CD4-positive, alpha-beta T cell (primary cell): ENCODE measurements at places on chromosomes 3 and 15.

DNA sequence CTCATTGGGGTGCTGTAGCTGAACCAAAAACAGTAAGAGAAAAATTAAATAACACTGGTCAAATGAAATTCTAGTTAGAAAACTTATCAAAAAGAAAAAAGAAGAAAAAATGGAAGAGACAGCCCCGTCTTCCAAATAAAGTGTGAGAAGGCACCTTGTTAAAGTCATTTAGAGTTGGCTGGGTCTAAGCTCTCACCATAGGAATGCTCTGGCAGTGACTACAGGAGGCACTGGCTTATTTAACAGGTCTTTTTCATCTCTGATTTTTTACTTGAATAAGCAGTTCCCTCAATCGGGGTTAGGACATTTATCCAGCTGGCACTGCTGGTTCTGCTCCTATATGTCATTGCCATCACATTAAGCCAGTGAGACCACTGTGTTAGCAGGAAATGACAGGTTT is 1.6 kb upstream of the ABI3BP start:
- DNase-seq = no peak

DNA sequence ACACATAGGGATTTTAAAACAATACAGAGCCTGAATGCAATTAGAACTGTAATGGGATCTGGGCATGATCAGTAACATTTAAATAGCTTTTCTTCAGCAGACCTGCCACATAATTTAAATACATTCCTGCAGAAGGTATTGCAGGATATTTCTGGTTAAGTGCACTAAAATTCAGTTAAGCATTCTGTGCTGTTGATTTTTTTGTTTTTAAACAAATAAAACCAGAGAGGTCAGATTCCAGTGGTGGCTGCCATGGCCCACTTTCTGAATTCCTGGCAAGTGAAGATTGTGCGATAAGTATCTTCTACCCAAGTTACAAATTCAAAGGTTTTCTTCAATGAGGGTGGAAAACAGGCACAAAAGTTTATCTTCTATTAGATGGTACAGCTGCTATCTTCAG is 98.7 kb downstream of the RAP2B start:
- DNase-seq = no peak

DNA sequence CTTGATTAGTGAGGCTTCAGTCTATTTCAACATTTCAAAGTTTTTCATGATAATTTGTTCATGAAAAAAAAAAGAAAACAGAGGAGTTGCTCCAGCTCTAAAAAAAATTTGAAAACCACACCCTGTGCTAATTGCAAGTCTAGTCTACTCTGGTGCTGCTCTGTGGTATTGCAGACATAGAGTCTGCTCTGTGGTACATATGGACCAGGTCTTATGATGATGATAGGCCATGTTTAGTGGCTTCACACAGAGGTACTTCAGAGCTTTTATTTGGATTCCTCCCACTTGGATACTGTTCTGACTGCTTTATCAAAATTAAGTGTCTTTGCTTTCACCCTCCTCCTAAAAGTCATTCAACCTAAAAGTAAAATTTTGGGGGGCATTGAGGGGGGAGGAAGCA is 160.8 kb downstream of the ALCAM start:
- DNase-seq = no peak

DNA sequence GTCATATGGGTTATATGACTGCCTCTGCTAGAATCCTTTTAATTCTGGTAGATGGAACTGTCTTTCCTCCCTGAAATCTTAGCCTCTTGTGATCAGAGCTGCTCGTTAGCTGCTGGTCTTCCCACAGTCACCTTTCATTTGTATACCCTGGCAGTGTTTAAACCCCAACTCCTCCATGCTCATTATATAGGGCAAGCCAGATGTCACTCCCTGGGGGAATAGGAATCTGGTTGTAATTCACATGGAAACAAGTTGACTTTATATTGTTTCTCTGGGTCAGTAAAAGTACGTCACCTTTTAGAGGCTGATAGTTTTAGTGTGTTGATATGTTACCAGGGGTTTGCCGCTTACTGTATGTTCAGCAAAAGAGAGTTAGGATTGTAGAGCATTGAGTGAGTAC is 103.5 kb downstream of the ITPR1 start:
- no peak for DNase-seq

DNA sequence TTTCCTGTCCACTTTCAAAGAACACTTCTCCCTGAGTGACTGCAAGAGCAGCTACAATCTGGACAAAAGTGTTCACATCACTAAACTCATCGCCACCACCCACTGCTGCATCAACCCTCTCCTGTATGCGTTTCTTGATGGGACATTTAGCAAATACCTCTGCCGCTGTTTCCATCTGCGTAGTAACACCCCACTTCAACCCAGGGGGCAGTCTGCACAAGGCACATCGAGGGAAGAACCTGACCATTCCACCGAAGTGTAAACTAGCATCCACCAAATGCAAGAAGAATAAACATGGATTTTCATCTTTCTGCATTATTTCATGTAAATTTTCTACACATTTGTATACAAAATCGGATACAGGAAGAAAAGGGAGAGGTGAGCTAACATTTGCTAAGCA is 1.8 kb downstream of the CCRL2 start:
- DNase-seq = no peak

GRCh38 chr15:67232591-67232990 is 21.9 kb downstream of the AAGAB start:
- DNase-seq = no peak

DNA sequence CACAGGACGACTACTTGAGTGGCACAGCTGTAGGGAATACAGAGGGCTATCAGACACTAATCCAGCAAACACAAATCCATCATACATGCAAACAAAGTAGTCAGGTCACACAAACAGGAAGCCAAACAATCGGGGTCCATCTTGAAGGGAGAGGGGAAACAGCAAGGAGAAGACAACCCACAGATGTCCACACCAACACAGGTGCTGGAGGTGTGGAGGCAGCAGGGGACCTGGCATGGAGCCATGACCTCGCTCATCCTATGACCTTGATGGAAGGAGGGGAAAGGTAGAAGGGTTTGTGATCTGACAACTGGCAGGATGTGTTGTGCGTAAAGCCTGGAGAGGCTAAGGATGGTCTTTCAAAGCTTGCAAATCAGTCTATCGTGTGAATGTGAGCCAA is 39.9 kb upstream of the SKOR1 start:
- no peak for DNase-seq
